Lung (tissue), 17 donors: ENCODE measurements at places on chromosomes 1 and 21. TPM values are rescaled to one million over a fixed set of nuclear protein-coding genes. Genes with fewer than 3 reads are reported as not detected.
A peak's percentile ranks its signal among the peaks of the same experiment; 100 is the strongest.

- H3K27ac ChIP-seq: no peak overlapping the region
- DNase-seq: no peak
- H3K27me3 ChIP-seq: no peaks in the 10 kb centered on the region
- H3K4me3 ChIP-seq: no peak overlapping the region
Measured at GRCh38 chr1:244159646-244160045, 108.6 kb downstream of the ZBTB18 start.

DNA sequence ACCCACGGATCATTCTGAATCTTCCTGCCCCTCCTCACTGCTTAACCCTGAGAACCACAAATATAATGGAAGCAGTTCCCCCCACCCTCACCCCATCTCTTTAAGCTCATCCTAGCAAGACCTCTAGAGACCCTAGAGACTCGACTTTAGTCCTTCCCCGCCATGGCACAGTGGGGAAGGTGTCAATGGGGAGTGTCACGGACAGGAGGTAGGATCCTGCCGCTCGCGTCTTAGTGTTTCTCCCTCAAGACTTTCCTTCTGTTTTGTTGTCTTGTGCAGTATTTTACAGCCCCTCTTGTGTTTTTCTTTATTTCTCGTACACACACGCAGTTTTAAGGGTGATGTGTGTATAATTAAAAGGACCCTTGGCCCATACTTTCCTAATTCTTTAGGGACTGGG is 677 bp upstream of the PMF1 start:
- no peak overlapping the region for H3K4me3 ChIP-seq
- no peak for DNase-seq
- H3K36me3 ChIP-seq: no peaks in the 10 kb centered on the region
- no peaks in the 10 kb centered on the region for H3K27me3 ChIP-seq

- no peaks in the 10 kb centered on the region for H3K27me3 ChIP-seq
- H3K4me1 ChIP-seq: no peaks in the 10 kb centered on the region
- H3K27ac ChIP-seq: peak overlapping the region; percentile 45
- peak; percentile 48 for DNase-seq
Measured at GRCh38 chr1:155379631-155380090, 59.0 kb downstream of the RUSC1 start.

The PHLDA3 gene
- polyA plus RNA-seq: 25.9 TPM

DNA sequence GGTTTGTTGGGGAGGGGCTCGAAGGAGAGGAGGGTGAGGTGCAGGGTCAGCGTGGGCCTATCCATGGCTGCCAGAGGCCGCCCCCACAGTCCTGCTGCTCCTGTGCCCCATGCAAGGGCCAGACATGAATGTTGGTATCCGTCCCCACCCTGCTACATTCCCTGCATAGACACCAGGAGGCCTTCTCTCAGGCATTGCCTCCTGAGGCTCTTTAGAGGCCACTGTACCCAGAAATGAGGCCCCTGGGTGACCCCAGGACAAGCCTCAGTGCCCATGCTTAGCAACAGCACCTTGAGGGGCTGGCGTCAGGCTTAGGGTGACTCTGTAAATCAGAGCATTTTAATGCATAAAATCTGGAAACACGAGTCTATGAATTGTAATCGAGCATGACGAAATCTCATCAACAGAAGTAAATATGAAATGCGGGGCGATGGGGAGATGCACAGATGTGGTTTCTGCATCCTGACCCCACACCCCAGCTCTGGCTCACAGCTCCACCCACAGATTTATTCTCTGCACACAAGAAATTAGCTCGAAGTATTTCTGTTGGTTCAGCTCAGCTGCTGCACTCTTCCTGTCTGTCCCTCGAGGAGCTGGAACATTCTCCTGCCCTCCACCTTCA is 124.0 kb upstream of the CSF3R start:
- H3K27me3 ChIP-seq: no peaks in the 10 kb centered on the region
- DNase-seq: no peak
- H3K4me1 ChIP-seq: no peaks in the 10 kb centered on the region
- H3K36me3 ChIP-seq: no peaks in the 10 kb centered on the region
- no peak overlapping the region for H3K27ac ChIP-seq

DNA sequence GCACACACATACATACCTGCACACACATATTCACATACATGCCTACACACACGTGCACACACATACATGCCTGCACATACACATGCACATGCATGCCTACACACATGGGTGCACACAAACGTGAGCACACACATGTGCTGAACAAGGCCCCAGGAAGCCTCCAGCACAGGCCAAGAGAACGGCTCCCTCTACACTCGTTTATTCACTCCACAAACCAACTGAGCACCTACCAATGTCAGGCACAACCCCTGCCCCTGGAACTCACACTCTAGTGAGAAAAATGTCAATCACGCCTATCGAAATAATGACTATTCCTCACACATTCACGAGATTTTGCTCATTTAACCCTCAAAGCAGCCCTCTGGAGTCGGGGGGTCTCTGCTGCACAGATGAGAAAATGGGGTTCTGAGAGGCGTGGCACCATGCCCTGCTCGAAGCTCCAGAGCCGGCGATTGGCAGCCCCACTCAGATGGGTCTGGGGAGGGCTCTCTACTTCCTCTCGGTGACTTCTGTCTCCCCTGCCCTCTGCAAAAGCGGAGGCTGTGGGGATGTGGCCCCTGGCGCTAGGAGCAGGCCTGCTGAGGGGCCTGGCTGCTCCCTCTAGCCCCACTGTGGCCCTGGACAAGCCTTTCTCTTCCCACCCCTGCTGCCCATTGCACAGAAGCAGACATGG is 90.2 kb upstream of the RUNX3 start:
- H3K27ac ChIP-seq: no peak overlapping the region
- H3K36me3 ChIP-seq: no peaks in the 10 kb centered on the region
- no peak for DNase-seq
- no peak overlapping the region for H3K4me3 ChIP-seq
- no peaks in the 10 kb centered on the region for H3K4me1 ChIP-seq

DNA sequence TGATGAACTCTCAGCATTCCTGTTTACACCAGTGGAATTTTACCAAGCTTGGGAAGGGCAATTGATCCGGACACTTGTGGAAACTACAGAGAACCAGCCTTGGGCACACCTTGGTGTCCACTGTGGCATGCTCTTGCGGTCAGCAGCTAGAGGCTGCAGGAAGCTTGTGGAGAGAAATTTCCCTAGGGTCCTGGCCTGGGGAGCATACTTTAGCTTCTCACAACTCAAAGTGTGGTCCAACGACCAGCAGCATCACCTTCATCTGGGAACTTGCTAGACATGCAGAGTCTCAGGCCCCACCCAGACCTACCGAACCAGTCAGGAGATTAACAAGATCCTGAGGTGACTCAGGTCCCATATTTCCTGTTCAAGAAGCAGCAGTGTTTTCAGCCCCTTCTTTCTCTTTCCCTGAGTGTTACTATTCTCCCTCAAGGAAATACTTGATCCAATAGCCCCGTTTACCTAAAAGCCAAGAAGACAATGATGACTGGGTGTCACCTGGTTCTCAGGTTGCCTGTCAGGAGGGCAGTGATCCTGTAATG is 55.7 kb upstream of the KCNE2 start:
- H3K36me3 ChIP-seq: no peaks in the 10 kb centered on the region
- H3K27me3 ChIP-seq: no peaks in the 10 kb centered on the region
- H3K4me1 ChIP-seq: peaks cover 5% of the 10 kb centered on the region
- no peak overlapping the region for H3K4me3 ChIP-seq
- DNase-seq: no peak

GRCh38 chr1:62068416-62068843 is 126.2 kb upstream of the L1TD1 start:
- peaks cover 10% of the 10 kb centered on the region for H3K4me1 ChIP-seq
- H3K4me3 ChIP-seq: no peak overlapping the region
- no peaks in the 10 kb centered on the region for H3K36me3 ChIP-seq
- no peak for DNase-seq
- peak overlapping the region; percentile 40 for H3K27ac ChIP-seq

The PGLYRP4 gene
- polyA plus RNA-seq: 0.18 TPM

The RIPPLY3 gene
- 0.93 TPM for polyA plus RNA-seq

DNA sequence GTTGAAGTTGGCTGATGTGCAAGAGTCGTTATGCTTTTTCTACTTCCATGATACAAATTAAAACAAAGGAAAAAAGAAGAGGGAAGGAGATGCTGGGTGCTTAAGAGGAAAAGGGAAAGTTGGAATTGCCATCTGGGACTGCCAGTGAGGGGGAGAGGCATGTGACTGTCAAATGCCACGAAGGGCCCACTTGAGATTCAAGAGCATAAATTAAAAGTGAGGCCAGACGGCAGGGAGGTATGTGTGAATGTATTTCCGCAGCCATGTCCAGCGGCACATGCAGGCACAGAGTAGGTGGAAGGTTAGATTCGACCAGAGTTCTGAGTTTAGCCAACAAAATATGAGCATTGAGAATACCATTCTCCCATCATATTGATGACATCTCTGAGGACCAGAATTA is 32.0 kb downstream of the NFASC start:
- DNase-seq: no peak
- no peaks in the 10 kb centered on the region for H3K36me3 ChIP-seq
- H3K27ac ChIP-seq: no peak overlapping the region
- H3K4me3 ChIP-seq: no peak overlapping the region

The CDK18 gene
- polyA plus RNA-seq: 21.0 TPM

GRCh38 chr1:152313319-152313801 is 11.7 kb downstream of the FLG start:
- no peak overlapping the region for H3K27ac ChIP-seq
- DNase-seq: no peak
- H3K4me3 ChIP-seq: no peak overlapping the region
- H3K4me1 ChIP-seq: no peaks in the 10 kb centered on the region
